ENCODE measurements at places on chromosomes 7 and 10. TPM values are rescaled to one million over a fixed set of nuclear protein-coding genes. Genes with fewer than 3 reads are reported as not detected.

Gene PAPOLB
- not detected for total RNA-seq

Gene AEBP1
- 53.0 TPM for total RNA-seq

Gene TYW1B
- total RNA-seq: 1.6 TPM

Gene EPHB6
- total RNA-seq: 0.11 TPM

Gene NHLRC2
- total RNA-seq: 10.2 TPM

Gene SYT15B
- total RNA-seq: 1.9 TPM

Gene SORBS1
- total RNA-seq: 1.2 TPM

Gene MINDY4
- total RNA-seq: 3.5 TPM

Gene MICU1
- 37.3 TPM for total RNA-seq

Gene SAMD9L
- total RNA-seq: 17.0 TPM

Gene SYCE1
- not detected for total RNA-seq

Gene KAZALD1
- 62.6 TPM for total RNA-seq

Gene OR13A1
- not detected for total RNA-seq

Gene CEP55
- total RNA-seq: 32.4 TPM

Measured in GM23248 (cell line).